ENCODE measurements at places on chromosomes 4 and X.

DNA sequence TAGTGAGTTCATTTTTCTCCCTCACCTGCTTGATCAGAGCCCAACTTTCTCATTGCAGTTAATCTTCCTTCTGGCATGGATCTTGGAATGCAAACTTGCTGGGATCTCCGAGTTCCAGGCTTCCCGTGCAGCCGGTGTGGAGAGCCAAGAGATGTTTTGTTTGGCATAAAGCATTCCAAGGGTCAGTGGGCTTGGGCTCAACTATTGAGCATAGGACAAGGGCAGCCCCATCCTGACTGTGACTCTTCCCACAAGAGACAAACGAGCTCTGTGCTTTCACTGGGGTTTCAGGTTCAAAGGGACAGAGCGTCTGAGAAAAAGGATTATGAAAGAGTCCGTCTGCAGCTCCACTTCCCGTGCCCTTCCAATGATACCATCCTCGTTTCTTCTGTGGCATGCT, 10.5 kb downstream of the TLR7 start:
- DNase-seq, result no peak

GRCh38 chr4:183345261-183345660, 23.0 kb upstream of the CLDN24 start:
- no peak for DNase-seq

DNA sequence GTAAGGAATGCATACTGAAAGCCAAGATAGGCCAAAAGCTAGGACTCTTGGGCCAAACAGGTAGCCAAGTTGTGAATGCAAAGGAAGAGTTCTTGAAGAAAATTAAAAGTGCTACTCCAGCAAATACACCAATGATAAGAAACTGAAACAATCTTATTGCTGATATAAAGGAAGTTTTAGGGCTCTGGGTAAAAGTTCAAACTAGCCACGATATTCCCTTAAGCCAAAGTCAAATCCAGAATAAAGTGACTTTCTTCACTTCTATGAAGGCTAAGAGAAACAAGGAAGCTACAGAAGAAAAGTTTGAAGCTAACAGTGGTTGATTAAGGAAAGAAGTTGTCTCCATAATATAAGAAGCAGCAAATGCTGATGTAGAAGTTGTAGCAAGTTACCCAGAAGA, 397.6 kb downstream of the PACRGL start:
- DNase-seq, result no peak

- DNase-seq, result no peak
Observed at GRCh38 chr4:10369517-10369916, 87.7 kb downstream of the ZNF518B start.

DNA sequence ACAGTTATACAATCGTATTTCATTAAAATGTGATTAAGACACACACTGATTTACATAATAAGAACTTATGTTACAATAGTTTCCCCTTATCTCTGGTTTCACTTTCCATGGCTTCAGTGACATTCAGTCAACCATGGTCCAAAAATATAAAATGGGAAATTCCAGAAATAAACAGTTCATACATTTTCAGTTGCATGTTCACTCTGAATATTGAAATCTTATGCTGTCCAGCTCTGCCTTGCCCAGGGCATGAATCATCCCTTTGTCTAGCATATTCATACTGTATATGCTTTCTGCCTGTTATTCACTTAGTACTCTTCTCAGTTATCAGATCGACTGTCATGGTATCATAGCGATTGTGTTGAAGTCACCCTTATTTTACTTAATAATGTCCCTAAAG, 173.8 kb upstream of the DCAF12L2 start:
- DNase-seq, result no peak

DNA sequence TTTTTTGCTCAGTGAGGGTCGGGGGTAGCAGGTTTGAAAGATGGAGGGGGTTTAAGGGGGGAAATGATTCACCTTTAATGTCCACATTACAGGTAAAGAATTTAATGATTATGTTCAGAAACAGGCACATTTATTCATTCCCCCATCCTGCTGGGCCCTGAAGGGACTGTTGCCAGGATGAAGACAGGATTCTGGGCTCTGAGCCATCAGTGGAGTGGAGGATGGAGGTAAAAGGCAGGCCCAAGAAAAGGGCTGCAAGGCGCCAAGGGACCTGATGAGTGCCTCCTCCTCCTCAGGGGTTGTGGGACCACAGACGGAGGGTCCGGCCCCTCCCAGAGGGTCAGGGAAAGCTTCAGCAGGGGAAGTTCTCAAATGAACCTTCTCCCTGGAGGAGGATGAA, 40.4 kb upstream of the PROM1 start:
- no peak for DNase-seq

DNA sequence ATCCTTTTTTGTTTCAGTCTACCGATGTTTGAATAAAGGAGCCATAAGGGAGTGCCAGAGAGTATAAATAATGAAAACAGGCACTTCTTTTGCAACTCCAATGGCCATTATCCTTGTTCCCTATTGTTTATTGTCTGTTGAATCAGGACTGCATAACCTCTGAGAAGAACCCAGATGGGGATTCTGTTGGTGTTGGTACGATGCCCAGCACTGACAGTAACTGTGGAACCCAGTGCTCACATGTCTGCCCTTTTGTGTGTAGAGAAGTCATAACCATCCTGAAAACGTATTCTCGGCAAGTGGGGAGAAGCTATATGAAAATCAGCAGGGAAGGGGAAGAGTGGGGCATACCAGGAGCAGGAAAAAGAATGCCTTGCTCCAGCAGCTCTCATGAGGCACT, 195.1 kb upstream of the EDNRA start:
- no peak for DNase-seq

- DNase-seq, result no peak
Observed at GRCh38 chr4:124486423-124486822, 226.1 kb downstream of the ANKRD50 start.

All from astrocyte (in vitro differentiated cells and primary cell).